ENCODE measurements at places on chromosomes 4 and X.

- DNase-seq = no peak
These were observed 63.5 kb upstream of the PJA1 start for GRCh38 chrX:69228732-69229131.

GRCh38 chr4:125420526-125420925 is 105.8 kb downstream of the FAT4 start:
- DNase-seq = no peak

- DNase-seq = no peak
These were observed 115.2 kb upstream of the LNX1 start for GRCh38 chr4:53706422-53707032.

- DNase-seq = no peak
These were observed 38.4 kb downstream of the ZNF185 start for GRCh38 chrX:152936306-152936705.

- DNase-seq = no peak
These were observed 341.4 kb upstream of the IRS4 start for GRCh38 chrX:109077788-109078187.

DNA sequence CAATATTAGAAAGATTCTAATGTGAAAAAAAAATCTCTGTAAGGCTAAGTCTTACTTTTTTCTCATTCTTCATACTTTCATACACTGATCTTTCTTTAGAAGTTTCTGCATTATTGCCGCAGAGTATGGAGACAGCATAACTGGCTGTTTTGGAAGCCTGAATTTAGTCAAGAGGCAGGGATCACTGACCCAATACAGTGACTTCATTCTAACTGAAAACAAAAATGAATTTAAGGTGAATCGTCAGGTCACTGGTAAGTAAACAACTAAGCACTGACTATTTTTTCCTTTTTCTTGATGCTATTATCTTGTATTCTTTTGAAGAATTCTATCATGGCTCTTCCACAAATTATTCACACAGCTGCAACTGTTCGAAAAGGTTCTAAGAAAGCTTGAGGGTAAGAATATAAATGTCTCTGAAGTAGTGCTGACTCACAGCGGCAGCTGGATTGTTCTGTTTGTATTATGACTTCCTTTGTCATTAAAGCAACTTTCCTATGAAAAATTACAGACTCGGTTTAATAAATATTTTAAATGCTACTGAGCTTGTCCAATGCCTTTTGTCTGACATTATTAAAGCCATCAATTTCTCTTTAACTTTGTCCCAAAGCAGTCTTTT is 609.3 kb downstream of the FSTL5 start:
- DNase-seq = no peak

DNA sequence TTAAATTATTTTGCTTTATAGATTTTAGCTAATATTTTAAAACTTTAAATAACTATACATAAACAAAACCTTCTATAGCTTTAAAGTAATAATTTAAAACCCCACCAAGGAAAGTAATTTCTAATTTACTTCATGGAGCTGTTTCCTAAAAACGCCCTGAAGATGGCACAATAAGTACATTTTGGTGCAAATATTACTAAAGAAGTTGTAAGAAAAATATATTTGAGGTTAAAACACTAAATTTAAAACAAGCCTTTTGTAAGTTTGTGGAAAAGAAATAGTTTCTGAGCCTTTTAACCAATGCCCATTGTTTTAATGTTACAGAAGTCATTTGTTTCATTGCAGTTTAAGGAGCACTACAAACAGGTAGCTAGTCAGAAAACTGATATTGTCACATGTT is 137.4 kb upstream of the AGA start:
- no peak for DNase-seq
